ENCODE measurements at places on chromosomes 4 and X.

DNA sequence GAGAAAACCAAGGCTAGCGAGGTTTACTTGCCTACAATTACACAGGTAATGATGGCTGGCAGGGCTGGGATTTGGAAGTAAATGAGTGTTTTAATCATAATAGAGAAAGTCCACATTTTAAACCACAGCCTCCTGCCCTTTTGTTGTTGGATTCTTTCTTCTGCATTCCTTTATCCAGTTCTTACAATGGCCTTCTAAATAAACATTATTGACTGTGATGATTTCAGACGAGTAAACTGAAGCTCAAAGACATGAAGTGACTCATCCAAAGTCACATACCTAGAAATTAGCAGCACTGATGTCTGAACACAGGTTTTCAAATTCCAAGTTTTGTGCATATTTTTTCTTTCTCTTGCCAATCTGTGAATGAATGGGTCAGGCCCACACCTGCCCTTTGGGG lies 51.2 kb upstream of the C1QTNF7 start:
- no peak for DNase-seq

GRCh38 chr4:125049711-125050110 lies 265.0 kb upstream of the FAT4 start:
- DNase-seq, result no peak

GRCh38 chr4:96703265-96703664 lies 863.4 kb downstream of the PDHA2 start:
- no peak for DNase-seq

DNA sequence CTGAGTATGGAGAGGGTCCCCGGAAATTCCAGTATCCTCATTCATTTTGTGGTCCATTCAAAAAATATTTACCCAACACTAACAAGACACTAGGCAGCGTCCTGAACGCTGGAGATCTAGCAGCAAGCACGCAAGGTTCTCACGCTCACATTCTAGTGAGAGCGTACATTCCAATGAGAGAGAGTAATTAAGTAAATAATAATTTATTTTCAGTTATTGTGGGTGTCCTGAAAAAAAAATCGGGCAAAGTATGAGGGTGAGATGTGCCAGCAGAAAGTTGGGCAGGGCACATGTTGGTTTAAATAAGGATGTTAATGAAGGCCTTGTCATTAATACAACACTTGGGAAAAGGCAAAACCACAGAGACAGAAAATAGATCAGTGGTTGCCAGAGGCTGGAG lies 4.0 kb upstream of the TMEM156 start:
- DNase-seq, result no peak
